ENCODE measurements at places on chromosomes 6 and 20.

DNA sequence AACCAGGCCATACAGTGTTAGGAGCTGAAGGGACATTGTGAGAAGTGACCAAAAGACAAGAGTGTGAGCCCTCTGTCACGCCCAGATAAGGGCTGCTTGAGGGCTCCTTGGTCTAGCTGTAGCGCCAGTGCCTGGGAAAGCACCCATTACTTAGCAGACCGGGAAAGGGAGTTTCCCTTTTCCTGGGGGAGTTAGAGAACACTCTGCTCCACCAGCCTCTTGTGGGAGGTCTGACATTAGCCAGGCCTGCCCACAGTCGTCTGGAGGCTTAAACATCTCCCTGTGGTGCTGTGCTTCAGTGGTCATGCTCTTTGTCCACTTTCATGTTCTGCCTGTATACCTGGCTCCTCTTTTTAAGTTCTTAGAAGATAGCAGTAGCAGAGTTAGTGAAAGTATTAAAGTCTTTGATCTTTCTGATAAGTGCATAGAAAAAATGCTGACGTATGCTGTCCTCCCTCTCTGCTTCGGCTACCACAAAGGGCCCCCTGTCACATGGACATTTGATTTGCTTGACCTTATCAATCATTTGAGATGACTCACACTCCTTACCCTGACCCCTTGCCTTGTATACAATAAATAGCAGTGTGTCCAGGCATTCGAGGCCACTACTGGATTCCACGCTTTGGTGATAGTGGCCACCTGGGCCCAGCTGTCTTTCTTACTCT, 201.5 kb upstream of the ECI2 start:
- H3K4me1 ChIP-seq, result peaks cover 27% of the 10 kb centered on the region
- DNase-seq, result no peak
- no peak overlapping the region for H3K4me3 ChIP-seq
- H3K36me3 ChIP-seq, result no peaks in the 10 kb centered on the region
- no peaks in the 10 kb centered on the region for H3K27me3 ChIP-seq
- H3K27ac ChIP-seq, result no peak overlapping the region

GRCh38 chr6:167452338-167453081, 127.6 kb downstream of the TTLL2 start:
- peak; percentile 71 for DNase-seq
- no peak overlapping the region for H3K4me3 ChIP-seq
- no peaks in the 10 kb centered on the region for H3K36me3 ChIP-seq

DNA sequence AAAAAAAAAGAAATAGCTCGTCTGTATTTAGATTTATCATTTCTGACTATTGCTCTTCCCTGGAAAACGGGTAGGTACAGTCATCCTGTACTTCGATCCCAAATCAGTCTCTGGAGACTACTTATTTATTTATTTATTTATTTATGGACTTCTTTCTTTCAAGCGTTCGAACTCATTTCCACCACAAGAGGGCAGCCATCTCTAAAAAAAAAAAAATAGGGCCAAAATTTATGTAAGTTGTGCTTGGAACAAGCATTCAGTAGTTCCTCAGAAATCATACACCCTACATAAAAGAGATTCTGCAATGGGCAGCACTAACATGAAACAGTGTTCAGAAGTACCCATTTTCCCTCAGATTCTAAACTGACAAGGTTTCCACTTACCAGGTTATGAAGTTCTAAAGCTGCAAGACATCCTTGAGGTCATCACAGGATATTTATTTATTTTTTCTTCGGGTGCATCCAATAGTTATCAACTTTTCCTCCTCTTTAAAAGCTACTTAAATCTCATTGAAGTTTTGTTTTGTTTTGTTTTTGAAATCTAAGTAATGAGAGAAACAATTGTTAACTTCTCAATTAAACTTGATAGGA, 1.9 kb upstream of the BMP2 start:
- no peaks in the 10 kb centered on the region for H3K36me3 ChIP-seq
- DNase-seq, result no peak
- H3K27ac ChIP-seq, result no peak overlapping the region
- H3K27me3 ChIP-seq, result peaks cover 18% of the 10 kb centered on the region
- H3K4me1 ChIP-seq, result peaks cover 10% of the 10 kb centered on the region
- no peak overlapping the region for H3K4me3 ChIP-seq

DNA sequence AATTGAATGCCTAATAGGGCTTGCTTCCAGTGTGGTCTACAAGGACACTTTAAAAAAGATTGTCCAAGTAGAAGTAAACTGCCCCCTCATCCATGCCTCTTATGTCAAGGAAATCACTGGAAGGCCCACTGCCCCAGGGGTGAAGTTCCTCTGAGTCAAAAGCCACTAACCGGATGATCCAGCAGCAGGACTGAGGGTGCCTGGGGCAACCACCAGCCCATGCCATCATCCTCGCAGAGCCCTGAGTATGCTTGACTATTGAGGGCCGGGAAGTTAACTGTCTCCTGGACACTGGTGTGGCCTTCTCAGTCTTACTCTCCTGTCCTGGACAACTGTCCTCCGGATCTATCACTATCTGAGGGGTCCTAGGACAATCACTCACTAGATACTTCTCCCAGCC, 411.5 kb downstream of the TENT5A start:
- no peaks in the 10 kb centered on the region for H3K36me3 ChIP-seq
- H3K4me1 ChIP-seq, result no peaks in the 10 kb centered on the region
- no peaks in the 10 kb centered on the region for H3K27me3 ChIP-seq
- H3K4me3 ChIP-seq, result no peak overlapping the region
- DNase-seq, result no peak

- H3K36me3 ChIP-seq, result peaks cover 49% of the 10 kb centered on the region
- no peaks in the 10 kb centered on the region for H3K27me3 ChIP-seq
- H3K4me1 ChIP-seq, result peaks cover 61% of the 10 kb centered on the region
- no peak overlapping the region for H3K4me3 ChIP-seq
Measured at GRCh38 chr20:17657898-17658647, 24.0 kb downstream of the RRBP1 start.

- H3K36me3 ChIP-seq, result peaks cover 21% of the 10 kb centered on the region
- H3K27ac ChIP-seq, result peak overlapping the region; percentile 98
- H3K4me3 ChIP-seq, result peak overlapping the region; percentile 95
Measured at GRCh38 chr20:23362392-23363256, 642 bp downstream of the GZF1 start.

DNA sequence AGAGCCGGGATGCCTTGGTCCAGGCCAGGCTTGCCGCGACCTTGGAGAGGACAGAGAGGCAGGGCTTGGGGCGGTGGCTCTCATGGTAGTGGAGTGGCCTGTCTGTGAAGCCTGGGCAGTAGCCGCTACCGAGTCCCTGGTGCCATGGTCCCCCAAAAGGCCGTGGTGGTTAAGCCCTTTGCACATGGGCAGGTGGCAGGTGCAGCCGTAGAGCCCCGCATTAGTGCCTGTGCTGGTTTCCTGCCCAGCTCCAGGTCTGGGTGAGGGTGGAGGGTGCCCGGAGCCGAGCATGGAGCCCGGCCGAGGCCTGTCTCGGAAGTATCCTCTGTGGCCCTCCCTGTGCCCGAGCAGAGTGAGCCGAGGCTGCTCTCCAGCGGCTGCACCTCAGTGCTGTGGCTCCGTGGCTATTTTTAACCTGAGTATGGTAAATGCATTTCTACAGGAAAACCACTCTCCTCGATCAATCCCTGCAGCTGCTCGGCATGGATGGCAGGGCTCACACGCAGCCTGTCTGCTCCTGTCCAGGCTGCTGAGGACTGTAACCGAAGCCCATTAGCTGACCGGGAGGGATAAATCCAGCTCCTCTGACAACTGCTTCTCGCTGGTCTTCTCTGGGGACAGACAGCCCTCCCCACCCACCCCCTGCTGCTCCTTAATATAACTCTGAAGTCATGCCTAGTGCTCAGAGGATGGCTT, 36.3 kb upstream of the GATA5 start:
- H3K36me3 ChIP-seq, result no peaks in the 10 kb centered on the region
- DNase-seq, result no peak
- no peak overlapping the region for H3K4me3 ChIP-seq
- H3K4me1 ChIP-seq, result no peaks in the 10 kb centered on the region
- no peak overlapping the region for H3K27ac ChIP-seq
- peaks cover 3% of the 10 kb centered on the region for H3K27me3 ChIP-seq

All from osteocyte (in vitro differentiated cells).